ENCODE measurements at places on chromosomes 3 and 15.

DNA sequence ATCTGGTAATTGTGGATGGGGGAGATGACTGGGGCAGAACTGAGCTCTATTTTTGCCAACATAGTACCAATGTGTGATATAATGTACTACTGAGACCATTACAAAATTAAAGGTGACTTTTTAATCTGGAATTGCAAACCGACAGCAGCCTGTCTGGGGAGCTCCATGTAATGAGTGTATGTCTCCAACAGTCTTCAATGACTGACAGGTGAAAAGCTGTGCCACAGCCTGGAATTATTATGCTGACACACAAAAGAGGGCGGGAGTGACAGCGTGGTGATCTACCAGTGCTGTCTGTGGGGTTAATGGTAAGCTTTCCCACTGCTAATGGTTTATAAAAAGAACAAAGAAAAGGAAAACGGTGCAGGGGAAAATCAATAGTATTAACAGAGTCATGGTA is 143.4 kb downstream of the CLSTN2 start:
- no peak for DNase-seq

GRCh38 chr3:49476563-49476962 is 6.5 kb downstream of the DAG1 start:
- DNase-seq, result no peak

DNA sequence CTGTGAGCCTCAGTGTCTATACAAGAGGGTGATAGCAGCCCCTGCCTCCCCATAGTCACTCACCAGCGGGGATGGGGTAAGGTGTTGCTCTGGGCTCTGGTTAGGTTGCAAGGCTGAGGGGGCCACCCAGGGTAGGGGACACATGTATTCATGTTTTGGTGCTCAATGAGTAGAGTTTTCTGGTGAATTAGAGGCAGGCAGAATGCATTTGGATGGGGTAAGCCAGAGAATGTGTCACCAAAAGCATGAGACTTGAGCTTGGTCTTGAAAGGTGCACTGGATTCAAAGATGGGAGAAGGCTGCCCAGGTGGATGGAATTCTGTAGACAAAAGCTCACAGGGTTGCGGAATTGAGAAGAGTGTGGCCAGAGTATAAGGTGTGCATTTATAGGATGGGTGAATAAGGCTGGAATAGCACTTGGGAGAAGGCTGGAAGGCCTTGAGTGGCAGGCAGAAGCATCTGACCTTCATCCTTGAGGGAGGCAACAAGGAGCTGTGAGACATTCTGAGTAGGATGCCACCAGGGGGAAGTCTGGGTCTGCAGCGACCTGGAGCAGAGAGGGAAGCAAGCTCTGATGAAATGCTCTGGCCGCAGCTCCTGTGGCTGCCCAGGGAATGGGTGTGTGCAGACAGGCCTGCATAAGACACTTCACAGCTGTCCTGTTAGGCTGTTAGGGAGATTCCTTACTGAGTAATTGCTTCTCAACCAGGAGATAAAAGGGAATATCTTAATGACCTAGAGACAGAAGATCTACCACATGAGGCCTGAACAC is 149.6 kb downstream of the CHDH start:
- no peak for DNase-seq

GRCh38 chr15:89991312-89991711 is 9.8 kb upstream of the ZNF710 start:
- no peak for DNase-seq

DNA sequence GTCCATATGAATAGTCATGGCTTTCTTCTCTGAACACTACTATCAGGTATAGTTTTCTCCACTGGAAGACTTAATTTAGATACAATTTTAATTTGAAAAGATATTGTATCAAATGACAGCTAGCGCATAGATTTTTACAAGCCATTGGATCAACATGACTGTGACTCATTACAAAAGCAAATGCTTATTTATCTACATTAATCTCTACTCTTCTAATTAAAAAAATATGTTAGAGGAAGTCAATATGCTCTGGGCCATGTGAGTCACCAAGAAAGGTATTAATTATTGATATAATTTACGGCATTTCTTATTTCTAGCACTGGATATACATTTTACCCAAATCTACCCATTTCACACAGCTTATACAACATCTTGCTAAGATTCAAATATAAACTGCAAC is 800.3 kb upstream of the GBE1 start:
- DNase-seq, result no peak

DNA sequence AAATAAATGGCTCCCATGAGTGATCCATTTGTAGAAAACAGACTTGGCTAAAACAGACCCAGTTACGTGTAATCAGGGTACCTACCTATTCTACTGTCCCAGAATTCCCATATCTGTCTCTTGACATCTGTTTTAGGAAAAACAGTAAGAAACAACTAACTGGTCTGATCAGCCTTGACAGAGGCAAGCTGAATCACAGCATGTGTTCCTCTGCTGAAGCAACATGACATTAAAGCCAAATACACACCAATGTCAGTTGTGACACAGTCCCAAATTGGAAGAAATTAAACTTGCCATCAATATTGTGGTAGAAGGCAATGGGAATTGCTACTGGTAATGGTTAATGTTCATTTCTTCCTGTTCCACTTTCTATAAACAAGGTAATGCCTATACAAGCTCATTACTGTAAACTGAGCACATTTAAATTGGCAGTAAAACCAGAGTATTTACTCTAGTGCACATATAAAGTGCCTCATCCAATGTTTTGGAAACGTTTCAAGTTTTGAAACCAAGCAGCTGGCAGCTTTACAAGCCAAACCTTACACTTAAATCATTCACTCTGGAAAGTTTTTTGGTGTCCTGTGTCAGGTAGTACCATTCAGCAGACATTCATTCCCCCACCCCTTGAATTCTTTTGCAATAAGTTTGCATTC is 27.0 kb downstream of the ALDH1A2 start:
- no peak for DNase-seq

DNA sequence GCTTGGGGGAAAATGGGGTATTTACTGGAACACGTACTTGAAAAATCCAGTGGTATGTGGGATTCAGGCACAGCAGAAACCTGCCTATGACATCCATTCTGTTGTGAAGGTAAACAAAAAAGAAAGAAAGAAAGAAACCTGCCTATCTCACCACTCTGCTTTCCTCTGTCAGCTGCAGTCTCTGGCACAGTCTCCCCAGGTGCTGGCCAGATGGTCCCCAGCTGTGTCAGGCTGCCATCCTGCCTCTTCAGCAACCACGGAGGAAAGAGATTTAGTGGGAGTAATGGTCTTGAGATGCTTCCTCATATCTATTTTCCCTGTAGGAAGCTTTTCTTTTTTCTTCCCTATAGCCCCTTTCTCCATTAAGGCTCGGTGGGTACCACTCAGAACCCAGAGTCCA is 2.5 kb upstream of the PXYLP1 start:
- DNase-seq, result no peak

GRCh38 chr3:61300006-61300380 is 48.7 kb upstream of the FHIT start:
- DNase-seq, result no peak

- DNase-seq, result no peak
Observed at GRCh38 chr15:39999538-40000200, 39.3 kb downstream of the SRP14 start.
